HuH-7 (cell line): ENCODE measurements at places on chromosomes 7 and 10.
A peak's percentile ranks its signal among the peaks of the same experiment; 100 is the strongest.

- DNase-seq = peak; percentile 40
Observed at GRCh38 chr7:8210845-8211724, 50.9 kb downstream of the ICA1 start.

DNA sequence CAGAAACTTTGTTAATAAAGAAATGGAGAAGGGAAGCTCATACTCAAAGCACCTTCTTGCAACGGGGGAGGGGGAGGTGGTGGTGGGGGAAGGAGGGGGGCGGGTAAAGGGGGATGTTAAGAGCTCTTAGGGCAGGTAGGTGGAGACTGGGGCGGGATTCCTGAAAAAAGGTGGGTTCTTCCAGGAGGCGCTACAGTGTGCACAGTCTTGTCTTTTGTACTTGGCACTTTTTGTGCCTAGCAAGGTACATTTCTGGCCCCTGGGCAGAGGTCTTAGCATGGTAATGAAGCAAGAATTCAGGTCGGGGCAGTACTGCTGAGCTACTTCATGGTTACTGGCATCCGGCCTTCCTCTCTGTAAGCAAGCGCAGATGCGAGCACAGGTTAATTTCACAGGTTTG is 15.2 kb upstream of the LAMB4 start:
- DNase-seq = no peak

GRCh38 chr10:125409756-125410155 is 249.4 kb upstream of the CTBP2 start:
- DNase-seq = no peak

- DNase-seq = no peak
Observed at GRCh38 chr7:68892236-68892635, 706.0 kb upstream of the AUTS2 start.

DNA sequence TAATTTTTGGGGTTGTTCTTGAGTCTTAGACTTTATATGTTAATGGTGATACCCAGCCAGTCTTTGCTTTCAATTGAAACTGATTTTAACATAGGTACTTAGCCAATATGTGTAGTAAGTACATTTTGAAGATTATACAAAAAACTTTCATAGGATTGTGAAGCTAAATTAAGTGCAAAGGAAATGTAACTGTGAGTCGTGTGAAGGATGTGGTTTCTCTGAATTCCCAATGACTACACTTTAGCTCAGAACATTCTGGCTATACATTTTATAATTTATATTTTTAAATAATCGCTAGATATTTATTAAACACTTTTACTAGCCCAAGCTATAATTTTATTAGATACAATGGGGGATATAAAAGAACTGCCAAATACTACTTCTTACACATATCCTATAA is 359.3 kb downstream of the PCLO start:
- DNase-seq = no peak

DNA sequence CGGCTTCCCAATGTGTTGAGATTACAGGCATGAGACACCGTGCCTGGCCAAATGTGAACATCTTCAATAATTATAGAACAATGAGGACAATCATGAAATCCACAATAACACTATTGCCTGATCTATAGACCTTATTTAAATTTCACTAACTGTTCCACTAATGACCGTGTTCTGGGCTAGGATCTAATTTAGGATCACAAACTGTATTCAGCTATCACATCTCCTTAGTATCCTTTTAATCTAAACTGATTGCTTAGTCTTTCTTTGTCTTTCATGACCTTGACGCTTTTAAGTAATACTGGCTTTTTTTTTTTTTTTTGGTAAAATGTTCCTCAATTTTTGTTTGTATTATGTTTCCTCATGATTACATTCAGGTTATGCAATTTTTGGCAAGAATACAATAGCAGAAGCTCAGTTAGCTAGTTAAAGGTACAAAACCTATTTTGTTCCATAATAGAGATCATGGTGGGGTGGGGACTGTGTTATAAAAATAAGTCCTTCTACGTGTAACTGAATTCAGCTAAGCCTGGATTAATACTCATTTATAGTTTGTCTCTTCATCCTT is 158.4 kb downstream of the AOAH start:
- DNase-seq = no peak

- DNase-seq = no peak
Observed at GRCh38 chr10:23069019-23069815, 26.2 kb upstream of the MSRB2 start.

- peak; percentile 91 for DNase-seq
Observed at GRCh38 chr7:101602484-101603241, 26.4 kb downstream of the MYL10 start.

- no peak for DNase-seq
Observed at GRCh38 chr7:43211693-43212092, 99.2 kb downstream of the HECW1 start.

DNA sequence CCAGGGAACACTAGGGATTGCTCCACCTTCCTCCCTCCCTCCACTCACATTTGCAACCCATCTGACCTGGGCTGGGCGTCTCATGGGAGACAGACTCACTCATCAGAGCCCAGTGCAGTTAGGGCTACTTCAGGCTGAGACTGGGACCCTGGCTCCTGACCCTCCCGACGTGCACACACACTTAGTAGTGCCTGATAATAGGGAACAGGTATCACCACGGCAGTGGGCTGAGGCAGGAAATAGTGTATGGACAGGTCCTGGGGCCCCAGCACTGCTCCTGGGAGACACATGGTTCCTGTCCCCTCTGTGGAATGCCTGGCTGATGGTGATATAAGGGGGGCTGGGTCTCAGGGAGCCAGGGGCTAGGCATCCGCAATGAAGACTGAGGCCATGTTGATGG is 14.3 kb downstream of the AQP1 start:
- no peak for DNase-seq

- DNase-seq = no peak
Observed at GRCh38 chr10:88236121-88236743, 346.9 kb downstream of the RNLS start.

- DNase-seq = no peak
Observed at GRCh38 chr7:38539477-38540081, 91.6 kb downstream of the AMPH start.

GRCh38 chr10:57692255-57692980 is 575.3 kb downstream of the IPMK start:
- no peak for DNase-seq

GRCh38 chr7:30992414-30992813 is 28.7 kb downstream of the GHRHR start:
- DNase-seq = no peak

DNA sequence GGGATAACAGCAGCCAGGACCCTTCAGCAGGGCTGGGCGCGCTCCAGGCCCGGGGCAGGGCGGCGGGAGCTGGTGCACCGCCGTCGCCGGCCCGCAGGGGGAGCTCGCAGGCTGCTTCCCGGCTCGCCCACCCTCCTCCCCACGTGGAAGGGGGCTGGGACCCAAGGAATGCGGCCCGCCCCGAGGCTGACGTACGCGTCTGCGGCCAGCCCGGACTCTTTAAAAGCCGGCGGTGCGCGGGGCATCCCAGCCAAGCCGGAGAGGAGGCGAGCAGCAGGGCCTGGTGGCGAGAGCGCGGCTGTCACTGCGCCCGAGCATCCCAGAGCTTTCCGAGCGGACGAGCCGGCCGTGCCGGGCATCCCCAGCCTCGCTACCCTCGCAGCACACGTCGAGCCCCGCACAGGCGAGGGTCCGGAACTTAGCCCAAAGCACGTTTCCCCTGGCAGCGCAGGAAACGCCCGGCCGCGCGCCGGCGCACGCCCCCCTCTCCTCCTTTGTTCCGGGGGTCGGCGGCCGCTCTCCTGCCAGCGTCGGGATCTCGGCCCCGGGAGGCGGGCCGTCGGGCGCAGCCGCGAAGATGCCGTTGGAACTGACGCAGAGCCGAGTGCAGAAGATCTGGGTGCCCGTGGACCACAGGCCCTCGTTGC is at the start of gene PFKFB3:
Gene PFKFB3 (plus strand): TSS at position 249 of the 647 bp plus-strand sequence. CDS start 329 bp downstream, at position 578.
- DNase-seq = peak; percentile 99

- no peak for DNase-seq
Observed at GRCh38 chr7:38798552-38799267, 110.3 kb downstream of the VPS41 start.

- DNase-seq = no peak
Observed at GRCh38 chr10:62981096-62981495, 152.0 kb upstream of the NRBF2 start.

DNA sequence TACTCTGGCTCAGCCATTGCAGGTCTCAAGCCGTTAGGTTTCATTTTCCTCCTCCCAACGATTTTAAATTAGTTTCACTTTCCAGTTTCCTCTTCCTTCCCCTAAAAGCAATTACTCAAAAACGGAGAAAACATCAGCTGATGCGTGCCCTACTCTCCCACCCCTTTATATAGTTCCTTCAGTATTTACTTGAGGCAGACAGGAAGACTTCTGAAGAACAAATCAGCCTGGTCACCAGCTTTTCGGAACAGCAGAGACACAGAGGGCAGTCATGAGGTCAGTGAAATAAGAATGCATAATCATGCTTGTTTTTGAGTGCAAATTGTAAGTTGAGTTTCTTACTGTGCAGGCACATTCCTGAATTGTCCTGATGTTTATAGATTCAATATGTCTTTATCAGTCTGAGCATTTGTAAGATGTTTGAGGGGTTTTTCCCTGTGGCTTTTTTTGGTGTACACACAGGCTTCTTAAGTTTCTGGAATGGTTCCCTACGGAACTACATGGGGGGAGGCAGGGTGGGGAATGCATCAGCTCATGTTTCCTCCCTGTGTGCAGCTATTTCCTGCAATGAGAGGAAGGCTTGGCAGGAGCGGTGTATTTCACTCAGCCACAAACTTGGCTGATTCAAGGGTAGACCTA is at the start of gene IFIT3:
Gene IFIT3 (plus strand): TSS at position 195 of the 639 bp plus-strand sequence. CDS start 77 bp downstream, at position 272.
- DNase-seq = peak; percentile 38

DNA sequence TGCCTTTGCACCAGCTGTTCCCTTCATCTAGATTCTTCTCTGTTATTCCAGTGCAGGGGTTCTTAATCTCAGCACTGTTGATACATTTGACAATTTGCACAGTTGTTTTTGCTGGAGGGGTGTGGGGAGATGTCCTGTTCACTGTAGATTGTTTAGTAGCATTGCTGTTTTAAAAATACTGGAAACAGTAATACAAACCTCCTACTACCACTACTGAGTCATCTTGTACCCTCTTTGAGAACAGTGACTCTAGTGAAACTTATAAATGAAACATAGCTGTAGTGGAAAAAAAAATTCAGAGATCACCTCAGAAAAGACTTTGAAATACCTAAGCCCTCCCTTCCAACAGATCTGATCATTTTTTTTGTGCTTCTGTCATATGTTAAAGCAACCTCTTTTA is 154.8 kb upstream of the TMEM196 start:
- no peak for DNase-seq

DNA sequence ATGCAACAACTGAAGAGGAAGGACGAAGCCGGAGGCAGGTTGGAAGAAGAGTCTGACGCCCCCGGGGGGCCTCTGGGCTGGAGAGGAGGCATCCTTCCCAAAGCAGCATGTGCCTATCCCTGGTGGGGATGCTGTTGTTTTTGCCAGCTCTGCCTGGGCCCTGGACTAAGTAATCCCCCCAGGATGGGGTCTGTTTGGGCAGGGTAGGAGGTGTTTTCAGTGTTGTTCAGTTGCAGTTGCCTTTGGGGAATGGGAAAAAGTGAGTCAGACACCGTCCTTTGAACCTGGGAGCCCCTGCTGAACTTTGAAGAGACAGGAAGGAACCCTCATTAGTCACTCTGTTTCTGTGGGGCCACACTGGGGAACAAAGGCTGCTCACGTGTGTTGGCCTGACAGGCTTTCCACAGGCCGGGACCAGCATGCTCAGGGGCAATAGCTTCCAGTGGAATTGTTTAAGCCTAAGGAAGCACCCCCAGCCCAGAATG is 35.2 kb upstream of the GDF10 start:
- DNase-seq = no peak

DNA sequence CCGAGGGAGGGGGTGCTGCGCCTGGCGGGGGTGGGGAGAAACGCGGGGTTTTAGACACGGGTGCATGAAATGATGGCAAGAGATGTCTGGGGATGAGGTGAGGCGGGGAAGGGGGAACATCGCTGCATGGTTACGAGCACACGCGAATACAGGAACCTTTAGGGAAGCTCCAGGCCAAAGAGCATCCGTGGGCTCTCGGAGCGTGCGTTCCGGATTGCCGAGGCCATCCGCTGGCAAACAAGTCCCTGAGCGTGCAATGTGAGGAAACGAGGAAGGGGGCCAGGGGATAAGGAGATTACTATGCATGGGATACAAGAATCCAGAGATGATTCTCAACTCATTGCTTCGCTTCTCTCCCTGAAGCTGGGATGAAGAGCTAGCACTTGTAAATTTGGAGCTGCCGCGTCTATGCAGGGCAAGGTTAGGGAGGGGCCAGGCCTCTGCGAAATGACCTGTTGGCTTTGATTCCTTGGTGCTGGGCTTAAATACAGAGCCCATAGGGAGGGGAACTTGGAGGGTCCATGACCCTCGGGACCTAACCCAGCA is 520 bp upstream of the WNT2 start:
- DNase-seq = no peak

GRCh38 chr7:159253657-159254056 is 109.0 kb upstream of the VIPR2 start:
- DNase-seq = no peak

GRCh38 chr7:155889636-155890511 is 77.6 kb upstream of the SHH start:
- no peak for DNase-seq

- no peak for DNase-seq
Observed at GRCh38 chr7:36266683-36267082, 113.6 kb downstream of the EEPD1 start.

- no peak for DNase-seq
Observed at GRCh38 chr7:69656890-69657289, 58.6 kb downstream of the AUTS2 start.

GRCh38 chr10:50538555-50539398 is 85.0 kb downstream of the SGMS1 start:
- DNase-seq = peak; percentile 46

DNA sequence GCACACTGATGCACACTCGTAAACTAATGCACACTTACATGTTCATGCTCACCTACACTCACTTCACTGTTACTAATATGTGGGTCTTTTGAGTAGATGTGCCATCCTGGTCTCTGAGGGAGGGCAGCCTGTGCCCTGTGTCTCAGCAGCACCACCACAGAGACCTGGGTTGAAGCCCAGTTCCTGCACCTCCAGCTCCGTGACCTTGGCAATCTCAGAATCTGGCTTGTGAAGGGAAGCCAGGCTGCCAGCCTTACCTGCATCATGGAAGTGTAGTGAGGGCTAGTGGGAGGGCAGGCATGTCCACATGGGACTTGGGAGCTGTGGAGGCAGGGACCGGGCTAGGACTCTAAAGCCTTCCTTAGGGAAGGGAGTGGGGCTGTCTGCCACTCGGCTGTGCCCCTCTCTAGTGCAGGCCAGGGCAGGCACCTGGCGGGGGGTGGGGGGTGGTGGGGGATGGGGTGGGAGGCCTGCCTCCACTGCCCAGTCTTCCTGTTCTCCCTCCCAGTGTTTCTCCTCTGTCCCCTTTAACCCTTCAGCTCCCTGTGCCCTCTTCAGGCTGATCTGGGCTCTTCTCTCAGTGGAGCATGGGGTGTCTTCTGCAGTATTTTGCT is 8.1 kb downstream of the ADCY1 start:
- DNase-seq = no peak

GRCh38 chr7:75842836-75843446 is 29.3 kb upstream of the CCL24 start:
- DNase-seq = no peak

- DNase-seq = no peak
Observed at GRCh38 chr10:85645053-85645452, 721.5 kb downstream of the GRID1 start.

GRCh38 chr10:79262959-79263746 is 84.1 kb upstream of the PPIF start:
- no peak for DNase-seq
